Skin of body (tissue), 3 donors: ENCODE measurements at places on chromosomes 2 and 18.

DNA sequence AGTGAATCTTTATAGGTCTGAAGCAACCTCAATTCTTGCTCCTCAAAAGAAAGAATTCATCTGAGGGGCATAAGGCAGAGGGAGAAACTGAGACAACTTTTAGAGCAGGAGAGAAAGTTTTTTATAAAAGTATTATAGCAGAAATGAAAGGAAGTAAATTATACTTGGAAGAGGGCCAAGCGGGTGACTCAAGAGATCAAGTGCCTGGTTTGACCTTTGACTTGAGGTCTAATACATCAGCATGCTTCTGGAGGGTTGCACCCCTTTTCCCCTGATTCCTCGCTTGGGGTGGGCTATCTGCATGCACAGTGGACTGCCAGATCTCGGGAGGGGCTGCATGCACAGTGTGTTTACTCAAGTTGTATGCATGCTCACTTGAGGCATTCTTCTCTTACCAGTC is 268.5 kb upstream of the LRATD1 start:
- no peak for DNase-seq

GRCh38 chr2:2850218-2850755 is 519.2 kb upstream of the MYT1L start:
- DNase-seq = no peak

DNA sequence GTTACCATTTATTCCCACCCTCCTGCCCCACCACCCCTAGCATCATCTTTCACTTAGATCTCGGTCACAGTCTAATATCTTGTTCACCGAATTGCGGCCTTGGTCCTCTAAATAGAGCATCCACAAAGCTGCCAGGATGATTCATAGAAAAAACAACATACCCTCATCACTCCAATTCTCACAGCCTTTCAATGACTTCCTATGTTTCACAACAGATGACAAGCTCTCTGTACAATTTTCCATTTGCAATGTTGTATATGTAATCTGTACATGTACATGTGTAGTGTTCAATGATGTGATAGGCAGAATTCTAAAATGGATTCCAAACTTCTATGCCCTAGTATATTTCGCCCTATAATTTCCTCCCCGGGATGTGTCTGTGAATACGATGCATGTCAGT is 675.6 kb upstream of the CELF4 start:
- no peak for DNase-seq

GRCh38 chr18:9617006-9617542 is 2.7 kb upstream of the PPP4R1 start:
- DNase-seq = no peak

DNA sequence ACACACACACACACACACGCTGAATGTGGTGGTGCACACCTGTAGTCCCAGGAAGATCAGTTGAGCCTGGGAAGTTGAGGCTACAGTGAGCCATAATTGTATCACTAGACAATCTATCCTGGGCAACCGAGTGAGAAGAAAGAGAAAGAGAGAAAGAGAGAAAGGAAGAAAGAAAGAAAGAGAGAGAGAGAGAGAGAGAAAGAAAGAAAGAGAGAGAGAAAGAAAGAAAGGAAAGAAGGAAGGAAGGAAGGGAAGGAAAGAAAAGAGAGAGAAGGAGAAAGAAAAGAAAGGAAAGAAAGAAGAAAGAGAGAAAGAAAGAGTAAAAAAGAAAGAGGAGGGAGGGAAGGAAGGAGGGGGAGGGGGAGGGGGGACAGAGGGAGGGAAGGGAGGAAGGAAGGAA is 150.0 kb upstream of the MAP3K20 start:
- no peak for DNase-seq

GRCh38 chr18:28581521-28582071 is 404.7 kb upstream of the CDH2 start:
- DNase-seq = no peak

DNA sequence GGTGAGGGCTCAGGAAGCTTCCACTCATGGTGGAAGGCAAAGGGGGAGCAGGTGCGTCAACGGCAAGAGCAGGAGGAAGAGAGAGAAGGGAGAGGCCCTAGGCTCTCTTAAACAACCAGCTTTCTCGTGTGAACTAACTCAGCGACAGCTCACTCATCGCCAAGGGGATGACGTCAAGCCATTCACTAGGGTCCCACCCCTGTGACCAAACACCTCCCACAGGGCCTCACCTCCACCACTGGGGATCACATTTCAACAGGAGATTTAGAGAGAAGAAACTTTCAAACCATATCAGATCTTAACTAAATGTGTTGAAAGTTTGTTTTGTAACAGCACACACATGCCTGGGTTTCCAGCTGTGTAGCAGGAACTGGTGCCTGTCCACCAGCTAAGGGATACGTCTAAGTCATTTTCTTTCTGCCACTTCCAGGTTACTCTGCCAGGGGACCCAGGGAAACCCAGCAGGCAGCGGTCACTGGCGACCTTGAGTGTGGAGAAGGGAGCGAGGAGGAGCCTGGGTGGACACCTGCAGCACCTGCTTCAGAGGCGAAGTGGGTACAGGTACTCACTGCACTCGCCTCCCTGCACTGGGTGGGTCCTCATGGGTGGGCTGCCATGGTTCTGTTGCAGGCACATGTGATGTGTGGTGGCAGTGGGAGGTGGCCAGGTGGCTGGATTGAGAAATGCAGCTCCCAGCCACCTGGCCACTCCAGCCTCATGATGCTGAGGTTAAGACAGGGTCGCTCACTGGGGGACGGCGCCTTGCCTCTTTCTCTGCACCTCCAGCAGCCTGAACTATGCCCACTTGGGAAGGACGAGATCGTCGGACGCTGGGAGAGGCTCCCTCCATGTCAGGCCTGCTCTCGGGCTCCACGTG is 8.4 kb upstream of the GPC1 start:
- no peak for DNase-seq

GRCh38 chr2:238296638-238297457 is 8.4 kb upstream of the PER2 start:
- DNase-seq = no peak
